ENCODE measurements at places on chromosomes 2 and 18.

DNA sequence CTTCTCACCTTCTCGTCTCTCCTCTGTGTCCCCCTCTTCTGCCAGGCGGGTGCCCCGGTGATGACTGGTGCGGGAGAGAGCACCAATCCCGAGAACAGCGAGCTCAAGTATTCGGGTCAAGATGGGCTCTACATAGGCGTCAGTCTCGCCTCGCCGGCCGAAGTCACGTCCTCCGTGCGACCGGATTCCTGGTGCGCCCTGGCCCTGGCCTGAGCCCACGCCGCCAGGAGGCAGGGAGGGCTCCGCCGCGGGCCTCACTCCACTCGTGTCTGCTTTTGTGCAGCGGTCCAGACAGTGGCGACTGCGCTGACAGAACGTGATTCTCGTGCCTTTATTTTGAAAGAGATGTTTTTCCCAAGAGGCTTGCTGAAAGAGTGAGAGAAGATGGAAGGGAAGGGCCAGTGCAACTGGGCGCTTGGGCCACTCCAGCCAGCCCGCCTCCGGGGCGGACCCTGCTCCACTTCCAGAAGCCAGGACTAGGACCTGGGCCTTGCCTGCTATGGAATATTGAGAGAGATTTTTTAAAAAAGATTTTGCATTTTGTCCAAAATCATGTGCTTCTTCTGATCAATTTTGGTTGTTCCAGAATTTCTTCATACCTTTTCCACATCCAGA, 31.3 kb downstream of the GATA6 start:
- no peak for DNase-seq

GRCh38 chr2:112962308-112963175, 15.3 kb upstream of the IL36G start:
- DNase-seq: no peak

DNA sequence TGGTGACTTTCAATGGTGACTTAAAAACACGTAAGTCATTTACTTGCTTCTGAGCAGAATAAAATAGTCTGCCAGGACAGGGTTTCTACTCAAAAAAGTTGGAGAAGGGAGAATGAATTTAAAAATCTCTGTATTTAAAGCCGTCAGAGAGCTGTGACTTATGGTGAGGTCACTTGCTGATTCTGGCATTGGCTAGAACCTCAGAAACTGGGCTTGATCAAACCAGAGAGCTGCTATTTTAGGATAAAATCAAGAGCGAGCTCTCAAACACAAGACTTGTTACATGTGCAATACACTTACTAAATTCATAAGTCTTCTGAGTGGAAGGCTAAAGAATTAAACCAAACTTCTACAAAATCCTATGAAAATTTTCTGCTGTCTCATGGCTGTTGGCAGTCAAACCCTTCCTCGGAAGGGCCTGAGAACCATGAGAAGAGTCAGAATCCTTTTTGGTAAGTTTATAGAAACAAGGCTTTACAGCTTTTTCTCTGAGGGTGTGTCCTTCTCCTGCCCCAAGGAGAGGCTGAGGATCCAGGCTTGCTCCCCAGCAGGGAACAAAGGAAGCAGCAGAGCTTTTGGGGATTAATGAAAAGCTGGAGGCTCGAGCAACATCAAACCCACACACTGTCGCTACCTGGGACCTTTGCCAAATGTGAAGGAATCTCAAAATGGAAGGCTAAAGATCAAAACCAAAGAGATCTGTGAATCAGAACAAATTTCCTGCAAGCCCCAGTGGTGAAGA, 816.4 kb downstream of the SOCS6 start:
- DNase-seq: no peak

GRCh38 chr2:144014103-144014502, 505.8 kb downstream of the ZEB2 start:
- no peak for DNase-seq

DNA sequence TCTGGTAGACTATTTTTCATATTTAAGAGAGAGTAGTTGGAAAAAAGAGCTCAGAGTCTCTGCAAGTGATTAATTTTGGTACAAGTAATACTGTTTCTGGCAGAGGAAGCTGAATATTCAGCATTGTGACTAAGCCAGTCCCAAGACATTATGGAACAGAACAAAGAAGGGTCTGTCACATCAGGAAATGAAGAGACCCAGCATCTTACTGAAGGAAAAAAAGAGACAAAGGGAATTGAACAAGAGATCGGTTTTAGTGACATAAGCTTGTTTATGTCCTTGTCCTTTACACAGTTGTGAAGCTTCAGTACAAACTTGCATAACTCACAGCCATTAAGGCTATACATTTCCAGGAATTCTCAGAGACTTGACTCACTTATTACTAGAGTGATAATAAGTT, 568.5 kb upstream of the SLC8A1 start:
- DNase-seq: no peak

DNA sequence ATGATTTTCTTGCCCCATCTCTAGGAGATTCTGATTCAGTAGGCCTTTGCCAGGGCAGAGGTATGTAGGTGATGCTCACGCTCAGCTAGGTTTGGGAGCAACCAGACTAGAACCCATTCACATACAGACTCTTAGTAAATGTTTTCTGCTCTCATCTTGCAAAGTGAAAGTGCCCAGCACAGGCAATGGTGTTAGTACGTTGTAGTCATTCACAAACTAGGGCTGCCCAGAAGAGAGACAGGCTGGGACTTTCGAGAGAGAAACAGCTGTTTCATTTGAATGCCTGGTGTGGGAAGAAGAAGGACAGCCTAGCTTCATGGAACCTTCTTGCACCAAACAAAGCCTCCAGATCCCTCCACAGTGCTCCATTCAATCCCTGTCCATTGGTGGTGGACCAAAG, 19.4 kb downstream of the DDX18 start:
- DNase-seq: no peak

GRCh38 chr2:231929961-231930592, 3.9 kb upstream of the NPPC start:
- DNase-seq: no peak

DNA sequence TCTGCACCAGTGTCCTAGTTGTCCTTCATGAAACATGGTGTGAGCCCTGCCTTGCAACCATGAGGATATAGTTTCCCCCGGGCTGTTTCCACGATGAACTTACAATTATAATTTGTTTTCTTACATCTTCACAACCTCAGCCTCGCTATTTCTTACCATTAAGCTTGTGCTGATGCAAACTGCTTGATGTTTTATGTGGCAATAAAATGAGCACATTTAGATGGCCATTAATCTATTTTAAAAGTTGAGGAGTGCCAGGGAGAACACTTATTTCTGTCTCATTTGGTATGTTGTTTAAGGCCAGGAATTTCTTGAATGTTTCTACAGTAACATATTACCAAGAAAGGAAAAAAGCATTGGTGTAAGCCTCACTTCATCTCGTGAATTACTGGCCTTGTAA, 214.5 kb upstream of the SLC8A1 start:
- DNase-seq: no peak

DNA sequence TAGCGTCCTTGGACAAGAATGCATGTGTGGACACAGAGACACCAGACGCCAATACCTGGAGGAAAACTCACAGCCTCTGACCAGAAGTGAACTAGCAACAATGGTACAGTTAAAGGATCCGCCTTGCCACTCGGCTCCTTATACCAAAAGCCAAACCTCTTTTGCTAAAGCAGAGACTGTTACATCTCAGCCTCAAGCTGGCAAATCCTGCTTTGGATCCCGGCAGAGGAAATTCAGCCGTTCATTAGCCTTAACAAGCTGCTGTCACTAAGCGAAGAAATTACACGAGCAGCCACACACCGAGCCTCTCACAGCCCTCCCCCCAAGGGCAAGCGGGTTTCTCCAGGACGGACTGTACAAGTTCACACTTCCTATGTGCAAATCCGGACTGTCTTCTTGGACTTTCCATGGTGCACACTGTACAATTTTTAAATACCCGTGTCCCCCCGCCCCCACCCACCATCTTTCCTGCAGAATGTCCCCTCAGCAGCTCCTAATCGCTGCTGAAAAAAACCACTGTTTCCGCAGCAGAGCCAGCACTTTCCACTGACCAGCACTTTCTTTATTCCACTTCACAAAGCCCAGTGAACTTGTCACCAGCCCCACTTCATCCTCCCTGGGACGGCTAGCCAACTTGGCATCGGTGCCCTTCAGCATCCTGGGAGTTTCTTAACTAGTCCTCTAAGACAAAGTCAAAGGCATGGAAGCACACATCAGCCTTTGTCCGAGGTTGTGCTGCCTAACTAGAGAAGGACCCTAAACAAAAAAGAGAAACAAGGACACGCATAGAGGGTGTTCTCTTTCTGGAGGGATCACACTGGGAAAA, 1.5 kb downstream of the KLF7 start:
- no peak for DNase-seq

GRCh38 chr2:168311261-168311910, 64.0 kb upstream of the STK39 start:
- no peak for DNase-seq

- no peak for DNase-seq
These were observed 3.8 kb downstream of the CATIP start for GRCh38 chr2:218360453-218360852.

GRCh38 chr2:54928719-54929118, 121.5 kb downstream of the RTN4 start:
- no peak for DNase-seq

DNA sequence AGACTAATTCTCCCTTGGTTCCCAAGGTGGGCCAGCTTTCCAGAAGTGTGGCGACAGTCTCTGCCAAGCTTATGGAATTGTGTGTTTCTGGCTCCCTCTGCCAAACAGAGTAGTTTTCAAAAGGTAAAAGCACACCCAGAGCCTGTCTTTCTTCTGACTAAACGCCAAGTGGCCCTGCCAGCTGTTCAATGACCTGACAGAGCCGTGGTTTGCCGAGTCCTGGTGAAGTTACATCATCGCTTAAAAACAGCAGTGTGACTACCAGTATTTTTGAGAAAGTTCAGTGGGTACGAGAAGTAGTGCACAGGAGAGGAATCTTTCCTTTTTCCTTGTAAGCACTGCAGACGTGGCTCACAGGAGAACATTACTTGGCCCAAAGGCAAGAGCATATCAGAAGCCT, 1.9 kb downstream of the PER2 start:
- DNase-seq: no peak
